Hindlimb muscle (tissue), 1 donor: ENCODE measurements at places on chromosomes 2 and 18.

DNA sequence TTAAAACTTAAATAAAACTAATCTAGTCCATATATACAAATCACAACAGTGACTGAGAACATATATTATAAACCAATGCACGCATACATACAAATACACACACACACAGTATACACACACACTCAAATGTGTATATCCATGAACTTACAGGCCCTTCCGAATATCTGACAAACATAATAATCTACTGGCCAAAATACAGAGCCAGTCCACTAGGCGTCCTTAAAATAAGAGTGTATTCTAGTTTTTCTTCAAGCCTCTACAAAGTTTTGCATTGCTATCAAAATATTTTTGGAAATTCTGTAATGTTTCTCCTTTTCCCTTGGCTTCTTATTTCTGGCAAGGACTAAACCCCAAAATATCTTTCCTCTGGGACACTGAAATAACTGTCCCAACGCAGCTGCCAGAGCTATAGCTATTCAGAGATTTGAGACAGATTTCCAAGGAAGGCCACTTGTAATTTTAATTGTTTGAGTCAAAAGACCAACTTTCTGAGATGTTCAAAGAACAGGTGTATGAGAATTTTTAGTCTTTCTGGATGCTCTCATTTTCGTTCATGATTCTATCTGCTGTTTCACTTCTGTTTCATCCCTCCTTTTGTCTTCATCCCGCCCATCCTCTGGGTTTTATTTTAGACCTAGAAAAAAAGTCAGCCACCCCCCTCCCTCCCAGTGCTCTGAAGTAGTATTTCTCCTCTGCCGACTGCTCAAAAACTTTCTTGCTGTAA, 24.1 kb upstream of the SP3 start:
- DNase-seq: no peak

DNA sequence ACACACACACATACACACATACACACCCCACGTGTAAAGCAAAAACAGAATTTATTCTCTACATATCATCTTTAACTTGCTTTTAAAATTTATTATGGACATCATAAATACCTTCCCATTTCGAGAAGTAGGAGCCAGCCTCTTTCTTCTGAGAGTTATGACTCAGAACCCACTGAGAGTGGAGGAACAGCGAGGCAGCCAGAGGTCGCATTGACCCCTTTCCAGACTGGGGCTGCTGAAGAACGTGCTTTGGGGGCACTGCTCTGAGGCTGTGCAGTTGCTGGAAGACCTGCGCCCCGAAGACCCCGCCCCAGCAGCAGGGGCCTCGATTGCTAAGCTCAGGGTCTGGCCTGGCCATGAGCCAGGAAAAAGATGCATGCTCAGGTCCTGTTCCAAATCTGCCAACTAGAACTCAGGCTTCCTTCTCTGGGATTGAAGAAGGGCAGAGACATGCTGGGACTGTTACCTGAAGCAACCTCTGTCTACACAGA, 133.8 kb upstream of the TWIST2 start:
- no peak for DNase-seq

- peak; percentile 25 for DNase-seq
These were observed 97.9 kb upstream of the GPR45 start for GRCh38 chr2:105143467-105144151.

DNA sequence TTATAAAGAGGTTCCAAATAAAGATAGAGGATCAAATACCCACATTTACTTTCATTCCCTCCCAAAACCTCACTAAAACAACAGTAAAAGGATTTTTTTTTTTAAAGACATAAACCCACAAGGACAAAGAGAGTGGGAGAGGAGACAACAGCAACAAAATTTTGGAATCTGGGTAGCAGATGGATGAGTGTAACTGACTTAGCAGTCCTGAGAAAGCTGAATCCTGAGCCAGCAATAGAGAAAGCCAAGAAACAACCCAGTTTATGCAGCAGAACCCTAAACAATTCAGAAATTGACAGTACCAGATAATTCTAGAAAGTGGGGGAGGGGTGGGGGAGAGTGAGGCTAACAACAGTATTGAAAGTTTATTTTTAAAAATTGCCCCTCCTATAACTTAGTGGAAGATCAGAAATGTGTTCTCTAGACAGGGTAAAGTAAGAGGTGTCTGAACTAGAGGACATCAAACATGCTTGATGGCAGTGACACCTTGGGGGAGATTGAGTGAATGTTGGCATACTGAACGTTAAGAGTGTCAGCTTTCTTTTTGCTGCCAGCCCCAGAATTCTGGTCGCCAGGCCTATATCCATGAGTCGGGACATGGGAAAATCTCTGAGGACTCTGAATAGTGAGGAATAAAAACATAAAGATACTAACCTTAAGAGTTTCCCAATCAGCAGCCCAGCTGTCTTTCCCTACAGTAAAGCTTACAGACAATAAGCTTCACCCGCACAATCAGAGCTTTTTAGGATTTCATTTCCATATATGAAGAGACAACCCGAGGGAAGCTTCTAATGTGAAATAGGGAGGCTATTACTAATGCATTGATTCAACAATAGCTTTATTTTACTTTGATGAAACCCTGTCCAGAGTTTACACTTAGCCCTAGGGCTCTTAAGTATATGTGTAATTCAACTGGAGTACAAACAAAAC, 128.0 kb upstream of the ALPP start:
- DNase-seq: no peak

GRCh38 chr2:208329485-208329884, 63.4 kb downstream of the PIKFYVE start:
- no peak for DNase-seq

DNA sequence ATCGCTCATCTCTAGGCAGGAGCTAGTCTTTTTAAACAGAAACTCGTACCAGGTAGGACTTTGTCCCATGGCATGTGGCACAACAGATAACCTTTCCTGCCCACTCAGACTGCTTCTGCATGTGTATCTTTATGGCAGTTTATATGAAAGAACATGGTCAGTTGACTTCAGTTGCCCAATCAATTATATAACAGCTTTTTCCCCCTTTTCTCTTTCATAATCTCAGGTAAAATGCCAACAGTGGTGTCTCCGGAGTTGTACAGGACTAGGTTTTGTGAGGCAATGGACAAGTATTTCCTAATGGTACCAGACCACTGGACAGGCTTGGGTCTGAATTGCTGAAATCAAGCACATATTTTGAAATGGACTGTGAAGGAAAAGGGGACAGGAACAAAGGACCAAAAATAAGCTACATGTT, 51.6 kb upstream of the PTH2R start:
- no peak for DNase-seq

DNA sequence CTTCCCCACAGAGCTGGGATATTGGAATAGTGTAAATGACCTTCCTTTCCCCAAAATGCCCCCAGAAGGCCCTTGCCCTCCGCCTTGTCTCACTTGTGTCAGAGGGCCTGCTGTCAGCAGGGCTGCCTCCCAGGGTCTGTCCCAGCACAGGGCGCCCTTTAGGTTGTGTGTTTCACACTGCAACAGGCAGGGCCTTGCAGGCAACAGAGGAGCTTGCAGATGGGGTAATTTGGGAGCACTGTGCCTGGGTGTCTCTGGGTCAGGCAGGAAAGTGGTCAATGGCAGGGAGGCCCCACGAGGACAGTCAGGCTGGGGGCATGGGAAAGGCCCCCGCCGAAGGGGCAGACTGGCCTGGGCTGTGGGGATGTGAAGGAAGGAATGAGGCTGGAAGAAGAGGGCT, 130.7 kb downstream of the ASB1 start:
- DNase-seq: no peak

- no peak for DNase-seq
These were observed 76.0 kb downstream of the EMX1 start for GRCh38 chr2:72993147-72993932.

- no peak for DNase-seq
These were observed 108.6 kb upstream of the CCDC150 start for GRCh38 chr2:196530910-196531309.

GRCh38 chr2:10301941-10302478, 694 bp upstream of the HPCAL1 start:
- no peak for DNase-seq

DNA sequence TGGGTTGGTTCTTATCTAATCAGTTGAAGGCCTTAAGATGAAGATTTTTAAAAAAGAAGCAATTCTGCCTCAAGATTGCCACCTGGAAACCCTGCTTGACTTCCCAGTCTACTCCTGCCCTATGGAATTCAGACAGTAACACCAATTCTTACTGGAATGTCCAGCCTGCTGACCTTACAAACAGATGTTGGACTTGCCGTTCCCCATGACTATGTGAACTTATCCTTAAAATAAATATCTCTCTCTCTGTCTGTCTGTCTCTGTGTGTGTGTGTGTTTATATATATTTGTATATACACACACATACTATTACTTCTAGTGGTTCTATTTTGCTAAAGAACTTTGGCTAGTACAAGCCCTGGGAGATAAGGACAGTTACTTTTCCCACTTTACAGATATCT, 675.3 kb downstream of the SLC4A3 start:
- DNase-seq: no peak

- DNase-seq: peak; percentile 73
These were observed 215.4 kb upstream of the HNRNPA3 start for GRCh38 chr2:176997074-176997791.

DNA sequence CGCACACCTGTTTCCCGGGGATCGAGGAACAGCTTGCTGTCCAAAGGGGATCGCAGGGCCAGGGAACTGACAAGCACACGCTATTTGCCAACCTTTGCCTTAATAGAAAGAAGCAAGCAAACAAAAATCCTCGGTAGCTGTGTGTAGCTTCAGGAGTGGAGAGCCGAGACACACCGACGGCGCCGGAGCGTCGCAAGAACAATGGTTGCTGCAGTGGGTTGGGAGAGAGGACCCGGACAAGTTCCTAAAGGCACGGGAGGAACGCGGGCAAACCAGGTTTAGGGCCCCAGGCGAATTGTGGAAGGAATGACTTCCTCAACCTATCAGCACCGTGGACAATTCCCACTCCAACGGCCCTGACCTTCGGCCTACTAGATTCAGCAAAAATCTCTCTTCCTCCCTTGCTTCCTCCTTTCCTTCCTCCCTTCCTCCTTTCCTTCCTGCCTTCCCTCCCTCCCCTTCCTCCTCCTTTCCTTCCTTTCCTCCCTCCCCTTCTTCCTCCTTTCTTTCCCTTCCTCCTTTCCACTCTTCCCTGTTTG, 4.9 kb upstream of the NEUROD1 start:
- DNase-seq: no peak

DNA sequence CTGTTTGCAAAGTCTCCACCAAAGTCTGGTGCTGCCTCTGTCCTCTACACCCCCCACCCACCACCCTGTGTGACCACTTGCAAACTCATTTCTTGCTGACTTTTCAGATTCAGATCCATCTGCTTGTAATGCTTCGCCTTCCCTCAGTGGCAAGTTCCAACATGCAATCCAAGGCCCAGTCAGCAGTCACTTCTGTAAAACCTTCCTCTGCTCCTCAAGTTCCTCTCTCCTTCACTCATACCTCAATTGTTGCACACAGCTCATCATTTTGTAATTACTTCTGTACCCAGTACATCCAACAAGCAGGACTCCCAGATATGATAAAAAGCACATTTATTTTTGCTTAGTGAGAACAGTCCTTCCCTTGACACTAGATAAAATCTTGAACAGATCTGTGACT, 6.5 kb upstream of the LOXHD1 start:
- no peak for DNase-seq

DNA sequence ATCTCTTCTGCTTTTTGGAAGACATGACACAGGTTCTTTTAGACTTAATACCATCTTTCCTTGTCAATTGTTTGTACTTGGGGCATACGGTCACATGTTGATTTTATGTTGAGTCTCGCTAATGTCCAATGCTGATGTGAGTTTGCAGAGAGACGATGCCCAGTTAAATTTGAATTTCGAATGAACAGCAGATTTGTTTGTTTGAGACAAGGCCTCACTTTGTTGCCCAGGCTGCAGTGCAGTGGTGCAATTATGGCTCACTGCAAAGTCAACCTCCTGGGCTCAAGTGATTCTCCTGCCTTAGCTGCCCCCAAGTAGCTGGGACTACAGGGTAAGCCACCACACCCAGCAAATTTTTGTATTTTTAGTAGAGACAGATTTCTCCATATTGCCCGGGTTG, 473.5 kb downstream of the RIT2 start:
- DNase-seq: no peak

DNA sequence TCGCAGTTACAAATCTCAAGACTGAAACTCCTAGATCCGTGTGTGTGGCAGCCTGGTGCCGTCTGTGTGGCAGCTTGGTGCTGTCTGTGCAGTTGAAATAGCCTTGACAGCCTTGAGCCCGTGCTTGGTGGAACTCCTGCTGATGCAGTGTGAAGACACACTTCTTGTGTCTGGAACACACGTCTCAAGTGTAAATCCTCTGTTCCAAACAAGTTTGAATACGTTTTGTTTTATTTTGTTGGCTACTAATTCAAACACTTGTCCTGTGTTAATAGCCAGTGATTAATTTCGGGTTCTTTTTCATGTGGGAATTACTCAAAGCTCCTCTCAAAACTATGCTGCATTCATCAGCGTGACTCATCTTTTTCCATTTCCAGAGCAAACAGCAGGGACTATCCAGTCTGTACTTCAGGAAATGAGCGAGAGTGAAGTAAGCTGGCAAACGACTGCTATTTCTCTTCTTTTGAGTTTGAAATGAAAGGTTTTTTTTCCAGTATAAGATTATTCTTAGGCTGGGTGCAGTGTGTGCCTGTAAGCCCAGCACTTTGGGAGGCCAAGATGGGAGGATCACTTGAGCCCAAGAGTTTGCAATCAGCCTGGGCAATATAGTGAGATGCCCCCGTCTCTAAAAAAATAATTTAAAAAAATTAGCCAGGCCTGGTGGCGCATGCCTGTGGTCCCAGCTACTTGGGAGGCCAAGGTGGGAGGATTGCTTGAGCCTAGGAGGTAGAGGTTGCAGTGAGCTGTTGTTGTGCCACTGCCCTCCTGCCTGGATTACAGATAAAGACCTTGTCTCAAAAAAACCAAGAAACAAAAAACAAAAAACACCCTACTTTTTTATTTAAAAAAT, 152.9 kb downstream of the SPP2 start:
- peak; percentile 47 for DNase-seq

GRCh38 chr2:18703555-18703954, 114.2 kb upstream of the NT5C1B start:
- no peak for DNase-seq

- no peak for DNase-seq
These were observed 23.6 kb upstream of the ATIC start for GRCh38 chr2:215288112-215288815.

DNA sequence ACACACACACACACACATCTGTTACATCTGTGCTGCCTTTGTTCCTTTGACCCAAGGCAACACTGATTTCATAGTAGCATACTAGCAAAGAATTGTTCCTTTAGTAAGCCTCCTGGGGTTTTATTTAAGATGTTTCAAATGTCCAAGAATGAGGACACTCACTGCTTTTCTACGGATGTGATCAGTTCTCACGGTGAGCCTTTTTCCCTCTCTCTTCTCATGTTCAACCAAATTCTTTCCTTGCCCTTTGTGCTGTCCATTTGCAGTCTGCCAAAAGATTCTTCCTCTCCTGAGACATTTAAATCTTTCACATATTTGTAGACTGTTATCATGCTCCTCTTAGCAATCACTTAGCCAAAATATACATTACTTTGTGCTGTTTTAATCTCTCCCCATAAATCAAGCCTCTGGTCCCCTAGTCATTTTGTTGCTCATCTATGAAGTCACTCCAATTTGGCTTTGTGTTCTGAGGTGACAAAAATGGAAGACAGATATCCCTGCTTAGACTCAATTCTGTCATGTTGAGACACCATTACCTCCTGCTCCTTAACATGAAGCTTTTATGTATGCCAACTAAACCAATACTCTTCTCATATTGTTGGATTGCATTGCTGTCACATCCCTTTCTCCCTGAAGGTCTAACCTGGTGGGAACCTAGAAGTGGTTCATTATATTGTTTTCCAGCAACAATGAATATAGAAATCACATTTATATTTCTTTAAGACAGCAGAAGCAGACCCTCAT, 1605.3 kb upstream of the ACVR2A start:
- peak; percentile 49 for DNase-seq

GRCh38 chr2:17056236-17056635, 390.6 kb upstream of the CYRIA start:
- DNase-seq: no peak
